ENCODE measurements at places on chromosomes 4 and X. TPM values are rescaled to one million over a fixed set of nuclear protein-coding genes. Genes with fewer than 3 reads are reported as not detected.

- no peak for DNase-seq
These were observed 110.7 kb downstream of the APBB2 start for GRCh38 chr4:41103657-41104056.

Gene PRDM5
- total RNA-seq, result 9.6 TPM

DNA sequence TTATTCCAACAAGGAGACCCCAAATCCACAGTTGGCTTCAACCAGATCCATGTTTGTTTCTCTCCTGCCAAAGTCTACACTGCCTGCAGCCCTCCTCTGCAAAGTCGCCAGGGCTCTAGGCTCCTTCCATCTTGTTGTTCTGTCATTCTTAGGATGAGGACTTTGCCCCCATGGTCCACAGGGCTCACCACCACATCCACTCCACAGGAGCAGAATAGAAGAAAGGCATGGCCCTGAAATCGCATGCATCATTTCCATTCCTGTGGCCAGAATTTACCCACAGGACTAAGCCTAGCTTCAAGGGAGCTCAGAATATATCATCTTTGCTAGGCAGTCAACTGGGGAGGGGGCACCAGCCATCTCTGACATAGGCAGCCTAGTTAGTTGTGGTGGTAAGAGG lies 254.7 kb downstream of the FBXW7 start:
- no peak for DNase-seq

DNA sequence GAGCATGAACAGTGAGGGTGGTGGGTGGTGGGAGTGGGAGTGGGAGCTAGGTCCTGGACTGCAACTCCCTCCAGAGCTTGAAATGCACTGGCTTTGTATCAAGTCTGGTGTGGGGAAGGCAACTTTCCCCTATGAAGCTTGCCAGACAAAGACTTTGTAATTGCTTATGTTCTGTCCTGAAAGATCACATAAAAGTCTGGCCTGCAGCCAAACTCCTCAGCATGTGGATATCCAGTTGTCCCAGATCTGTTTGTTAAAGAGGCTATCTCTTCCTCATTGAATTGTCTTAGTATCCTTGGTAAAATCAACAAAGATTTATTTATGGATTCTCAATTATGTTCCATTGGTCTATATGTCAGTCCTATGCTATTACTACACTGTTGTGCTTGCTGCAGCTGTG lies 607.9 kb downstream of the GLUD2 start:
- DNase-seq, result no peak

DNA sequence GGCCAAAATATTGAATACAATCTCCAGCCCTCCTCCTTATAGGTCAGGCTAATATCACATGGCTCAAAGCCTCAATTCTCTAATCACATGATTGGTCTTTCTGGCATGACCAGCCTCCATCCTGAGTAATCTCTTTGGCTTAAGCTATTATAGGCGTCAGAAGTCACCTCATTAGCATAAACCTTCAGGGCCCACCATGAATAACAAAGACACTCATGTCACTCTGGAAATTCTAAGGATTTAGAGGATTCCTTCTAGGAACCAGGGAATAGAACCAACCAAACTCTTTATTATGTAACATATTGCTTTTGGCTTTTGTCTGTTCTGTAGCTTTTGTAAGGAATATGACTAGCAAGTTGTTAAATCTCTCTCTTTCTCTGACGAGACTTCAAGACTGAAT lies 109.2 kb upstream of the IGFBP7 start:
- DNase-seq, result no peak

DNA sequence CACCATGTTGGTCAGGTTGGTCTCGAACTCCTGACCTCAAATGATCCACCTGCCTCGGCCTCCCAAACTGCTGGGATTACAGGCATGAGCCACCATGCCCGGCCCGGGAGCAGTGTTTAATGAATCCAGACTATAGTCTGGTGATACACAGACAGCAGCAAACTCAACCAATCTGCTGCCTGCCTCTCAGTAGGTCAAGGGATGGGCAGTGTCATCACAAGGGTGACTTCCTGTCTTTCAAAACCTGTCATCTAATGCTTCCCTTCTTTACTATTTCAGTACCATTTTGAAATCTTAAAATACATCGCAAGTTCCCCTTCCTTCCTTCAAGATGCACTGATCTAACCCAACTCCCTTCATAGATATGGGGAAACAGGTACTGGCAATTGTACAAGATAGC lies 8.4 kb downstream of the RPL39 start:
- DNase-seq, result no peak

GRCh38 chr4:174005422-174005821 lies 278.0 kb downstream of the FBXO8 start:
- no peak for DNase-seq

Gene SCFD2
- total RNA-seq, result 23.3 TPM

- no peak for DNase-seq
These were observed 9.4 kb upstream of the AP1S2 start for GRCh38 chrX:15864023-15864422.

- no peak for DNase-seq
These were observed 25.7 kb downstream of the EREG start for GRCh38 chr4:74390677-74391076.

Gene PWWP3B
- total RNA-seq, result 0.48 TPM

GRCh38 chr4:128608006-128608405 lies 201.5 kb upstream of the JADE1 start:
- DNase-seq, result no peak

DNA sequence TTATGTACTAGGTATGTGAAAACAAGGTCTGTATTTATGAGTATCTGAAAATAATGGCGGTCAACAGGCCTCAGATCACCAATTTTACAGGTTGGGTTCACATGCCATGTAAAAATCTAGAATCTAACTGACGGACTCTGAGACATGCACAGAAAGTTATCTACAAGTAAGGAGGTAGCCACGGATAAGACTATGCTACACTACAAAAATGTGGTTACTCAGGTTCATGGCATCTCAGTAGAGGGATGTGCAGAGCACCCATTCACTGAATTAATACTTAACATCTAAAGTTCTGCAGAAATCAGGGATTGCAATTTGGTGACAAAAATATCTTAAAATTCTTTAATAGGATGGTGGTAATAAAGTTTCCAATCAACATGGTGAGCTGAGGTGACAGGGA lies 155.9 kb downstream of the APBB2 start:
- DNase-seq, result no peak

DNA sequence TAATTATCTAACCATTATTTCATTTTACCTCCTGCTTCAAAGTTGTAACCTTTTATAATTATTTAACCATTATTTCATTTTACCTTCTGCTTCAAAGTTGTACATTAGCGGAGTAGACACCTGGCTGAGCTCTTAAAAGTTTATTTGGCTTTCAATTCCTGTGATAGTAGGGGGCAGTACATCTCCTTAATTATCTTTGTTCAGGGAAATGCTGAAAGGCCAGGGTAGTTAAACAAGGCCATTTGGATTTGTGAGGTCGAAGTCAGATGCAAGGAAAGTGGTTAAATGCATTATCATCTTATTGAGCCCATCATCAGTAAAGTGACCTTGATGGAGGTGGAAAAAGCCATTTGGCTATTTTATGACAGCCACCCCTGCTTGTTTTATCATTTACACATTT lies 210.6 kb downstream of the TENM3 start:
- DNase-seq, result no peak

DNA sequence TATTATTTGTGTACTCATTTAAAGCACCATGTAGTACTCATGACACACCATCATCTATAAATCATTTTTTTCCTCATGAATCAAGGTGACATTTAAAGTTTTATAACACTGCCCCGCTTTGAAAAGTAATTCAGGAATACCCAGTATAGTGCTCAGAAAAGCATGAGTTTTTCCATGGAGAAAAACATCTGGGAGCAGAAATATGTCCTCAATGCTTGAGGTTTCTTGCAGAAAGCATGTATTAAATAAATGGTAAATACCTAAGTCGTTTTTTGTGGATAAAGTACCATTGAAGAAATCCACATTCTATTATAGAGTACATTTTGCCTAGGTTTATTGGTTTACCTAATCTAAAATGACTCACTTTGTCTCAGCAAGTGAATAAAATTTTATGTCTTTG lies 66.2 kb downstream of the UBA6 start:
- no peak for DNase-seq

Gene TKTL2
- total RNA-seq, result not detected

GRCh38 chr4:95516528-95517017 lies 32.2 kb downstream of the UNC5C start:
- DNase-seq, result no peak

Gene DCHS2
- total RNA-seq, result 0.32 TPM

GRCh38 chr4:183175631-183176232 lies 76.7 kb downstream of the WWC2 start:
- no peak for DNase-seq

DNA sequence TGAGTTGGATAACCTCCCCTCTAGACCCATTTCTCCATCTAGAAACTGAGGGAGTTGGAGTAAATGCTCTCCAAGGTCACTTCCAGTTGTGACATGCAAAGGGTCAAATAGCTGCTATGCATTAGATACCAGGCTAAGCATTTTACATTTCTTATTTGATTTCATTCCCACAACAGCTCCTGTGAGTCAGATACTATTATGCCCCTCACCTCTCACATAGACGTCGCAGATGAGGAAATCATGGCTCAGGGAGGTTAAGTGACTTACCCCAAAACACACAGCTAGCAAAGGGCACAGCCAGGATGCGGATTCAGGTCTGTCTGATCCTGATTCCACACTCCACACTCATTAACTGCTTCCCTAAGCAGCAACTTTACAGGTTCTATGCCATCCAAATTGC lies 57.7 kb downstream of the PRPS1 start:
- DNase-seq, result no peak

DNA sequence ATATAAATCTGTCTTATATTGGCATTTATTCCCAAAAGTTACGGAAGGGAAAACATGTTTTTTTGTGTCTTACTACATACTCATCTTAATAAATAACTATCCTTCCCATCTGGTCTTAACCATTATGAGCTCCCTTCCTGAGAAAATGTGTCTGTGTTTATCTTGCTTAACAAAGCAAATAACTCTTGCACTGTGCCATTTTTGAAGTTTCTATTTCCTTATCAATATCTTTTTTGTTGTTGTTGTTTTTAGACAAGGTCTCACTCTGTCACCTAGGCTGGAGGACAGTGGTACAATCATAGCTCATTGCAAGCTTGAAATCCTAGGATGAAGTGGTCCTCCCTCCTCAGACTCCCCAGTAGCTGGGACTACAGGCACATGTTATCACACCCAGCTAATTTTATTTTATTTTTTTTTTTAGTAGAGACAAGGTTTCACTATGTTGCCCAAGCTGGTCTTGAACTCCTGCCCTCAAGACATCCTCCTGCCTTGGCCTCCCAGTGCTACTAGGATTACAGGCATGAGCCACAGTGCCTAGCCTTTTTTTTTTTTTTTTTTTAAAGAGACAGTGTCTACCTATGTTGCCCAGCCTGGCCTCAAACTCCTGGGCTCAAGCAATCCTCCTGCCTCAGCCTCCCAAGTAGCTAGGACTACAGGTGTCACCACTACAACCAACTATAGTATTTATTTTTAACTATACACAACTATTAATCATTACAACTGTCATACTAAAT lies 36.9 kb downstream of the CNOT6L start:
- DNase-seq, result no peak

Gene DCLK2
- total RNA-seq, result 4.3 TPM

Gene PRKG2
- 0.19 TPM for total RNA-seq

Gene ARX
- total RNA-seq, result not detected

DNA sequence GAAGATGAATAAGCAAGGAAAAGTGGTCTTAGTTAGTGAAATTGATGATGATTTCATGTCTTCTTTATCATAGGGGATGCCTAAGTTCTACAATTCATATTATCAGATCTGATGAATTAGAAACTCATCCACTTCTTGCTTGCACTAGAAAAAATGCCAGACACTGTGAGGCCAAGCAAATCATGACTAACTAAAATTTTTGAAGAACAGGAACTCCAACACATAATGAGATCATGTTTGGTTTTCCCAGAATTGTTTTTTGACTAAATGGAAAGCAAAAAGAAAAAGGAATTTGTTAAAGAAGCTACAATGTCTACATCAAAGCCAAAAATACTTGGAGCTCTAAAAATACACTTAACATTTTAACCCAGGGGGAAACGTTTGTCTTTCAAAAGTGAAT lies 120.4 kb downstream of the ARSF start:
- DNase-seq, result no peak

GRCh38 chr4:182142176-182143085 lies 100.8 kb upstream of the TENM3 start:
- no peak for DNase-seq

- no peak for DNase-seq
These were observed 265.8 kb downstream of the PCDH18 start for GRCh38 chr4:137266511-137266910.

DNA sequence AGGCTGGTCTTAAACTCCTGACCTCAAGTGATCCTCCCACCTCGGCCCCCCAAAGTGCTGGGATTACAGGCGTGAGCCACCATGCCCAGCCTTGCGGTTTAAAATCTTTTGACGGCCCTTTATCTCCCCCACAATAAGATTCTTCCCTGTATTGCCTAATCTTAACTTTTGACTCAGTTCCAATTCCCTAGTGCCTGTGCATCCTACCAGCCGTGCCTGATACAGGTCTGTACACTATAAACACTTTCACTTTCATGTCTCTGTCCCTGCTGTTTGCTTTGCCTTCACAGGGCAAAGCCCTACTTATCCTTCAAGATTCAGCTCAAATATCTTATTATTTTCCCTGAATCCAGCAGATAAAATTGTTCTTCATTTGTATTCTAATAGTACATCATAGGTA lies 74.6 kb downstream of the WDR44 start:
- DNase-seq, result no peak

Gene CISD2
- total RNA-seq, result 25.7 TPM

- DNase-seq, result no peak
These were observed 76.8 kb downstream of the RTL5 start for GRCh38 chrX:72054779-72055489.

DNA sequence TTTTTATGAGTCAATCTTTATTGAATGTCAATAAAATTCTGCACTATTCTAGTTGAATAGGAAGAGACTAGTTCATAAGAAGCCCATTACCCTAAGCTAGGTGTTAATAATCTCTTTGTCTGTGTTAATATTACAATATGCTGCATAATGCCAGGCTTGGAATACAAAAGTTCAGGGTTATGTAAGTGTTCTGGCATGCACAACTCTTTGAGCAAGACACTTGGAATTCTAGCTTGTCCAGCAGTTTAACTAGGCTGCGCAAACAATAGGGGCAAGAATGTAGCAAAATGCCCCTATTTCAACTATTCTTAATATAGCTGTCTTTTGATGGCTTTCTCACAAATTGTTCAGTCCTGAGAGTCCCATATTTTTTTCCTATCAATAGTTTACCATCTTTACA lies 31.3 kb upstream of the ETNPPL start:
- DNase-seq, result no peak

DNA sequence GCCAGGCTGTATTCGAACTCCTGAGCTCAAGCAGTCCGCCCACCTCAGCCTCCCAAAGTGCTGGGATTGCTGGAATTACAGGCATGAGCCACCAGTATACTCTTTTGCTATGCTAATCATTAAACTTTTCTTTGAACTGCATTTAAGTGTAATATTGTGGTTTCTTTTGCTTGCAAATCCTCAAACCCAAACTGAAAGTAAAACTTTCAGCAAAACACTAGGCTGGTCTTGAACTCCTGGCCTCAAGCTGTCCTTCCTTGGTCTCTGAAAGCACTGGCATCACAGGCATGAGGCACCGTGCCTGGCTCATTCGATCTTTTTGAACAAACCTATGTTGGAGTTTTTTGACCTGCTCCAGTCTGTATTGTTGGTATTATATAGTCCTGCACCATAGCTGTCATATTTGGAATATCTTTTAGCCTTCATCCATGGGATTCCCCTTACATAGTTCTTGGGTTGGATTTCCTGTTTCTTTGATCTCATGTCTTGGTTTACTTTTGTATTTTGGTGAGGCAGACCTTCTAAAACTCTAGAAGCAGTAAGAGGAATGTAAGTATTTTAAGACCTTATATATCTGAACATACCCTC lies 34.1 kb downstream of the MOB1B start:
- no peak for DNase-seq

- DNase-seq, result no peak
These were observed 868.0 kb downstream of the RPA4 start for GRCh38 chrX:97751735-97752134.

Gene DAPP1
- total RNA-seq, result 4.9 TPM

All from mesenteric fat pad (tissue), 1 donor.